ENCODE measurements at places on chromosomes 13 and 19.
A peak's percentile ranks its signal among the peaks of the same experiment; 100 is the strongest.

DNA sequence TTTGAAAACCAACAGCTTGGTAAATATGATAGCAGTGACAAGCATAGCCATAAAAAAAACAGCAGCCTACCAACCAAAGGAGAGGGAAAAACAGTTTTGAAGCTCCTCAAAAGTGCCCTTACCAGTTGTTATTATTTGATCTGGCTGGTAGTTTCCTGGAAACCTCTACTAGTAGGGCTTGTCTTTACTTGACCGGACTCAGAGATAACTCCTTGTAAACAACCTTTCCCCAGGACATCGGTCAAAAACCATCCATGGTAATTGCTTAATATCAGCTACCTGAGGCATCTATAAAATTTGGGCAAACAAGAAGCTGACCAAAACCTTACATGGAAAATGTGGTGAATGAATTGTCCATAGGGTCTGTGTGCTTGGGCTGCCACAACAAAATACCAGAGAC is 210.9 kb downstream of the FGF14 start:
- DNase-seq, result no peak

DNA sequence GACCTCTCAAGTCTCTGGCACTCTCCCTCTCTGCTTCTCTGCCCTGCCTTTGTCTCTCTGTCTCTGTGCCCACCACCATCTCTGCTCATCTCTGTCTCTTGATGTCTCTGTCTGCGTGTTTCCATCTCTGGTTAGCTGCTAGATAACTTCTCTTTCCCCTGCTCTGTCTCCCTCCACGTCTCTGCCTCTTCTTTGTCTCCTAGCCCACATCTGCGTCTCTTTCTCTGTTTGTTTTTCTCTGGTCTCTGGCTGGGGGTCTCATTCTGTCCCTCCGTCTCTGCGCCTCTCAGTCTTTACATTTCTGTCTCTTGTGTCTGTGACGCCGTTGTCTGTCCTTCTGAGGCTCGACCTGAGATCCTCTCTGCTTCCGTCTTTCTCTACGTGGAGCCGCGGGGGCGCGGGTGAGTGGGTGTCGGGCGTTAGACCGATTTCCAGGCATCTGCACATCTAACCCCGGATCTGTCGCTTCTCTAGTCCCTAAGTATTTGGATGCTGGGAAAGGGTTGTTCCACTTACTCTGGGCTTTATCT is 386 bp downstream of the GIPR start:
- DNase-seq, result no peak

DNA sequence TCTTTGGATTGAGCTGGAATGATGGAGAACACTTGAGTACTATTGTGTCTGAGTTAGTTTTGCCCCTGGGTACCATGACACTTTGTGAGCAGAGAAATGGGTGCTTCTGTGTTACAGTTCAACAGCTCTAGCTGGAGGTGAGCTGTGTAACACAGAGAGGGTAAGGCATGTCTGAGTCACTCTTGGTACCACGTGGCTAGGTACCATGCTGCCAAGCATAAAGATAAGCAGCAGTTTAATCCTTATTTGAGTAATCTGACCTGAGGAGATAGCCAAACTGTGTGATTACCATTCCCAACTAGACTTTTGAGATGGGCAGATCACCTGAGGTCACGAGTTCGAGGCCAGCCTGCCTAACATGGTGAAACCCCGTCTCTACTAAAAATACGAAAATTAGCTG is 122.0 kb downstream of the OLFM4 start:
- DNase-seq, result no peak

GRCh38 chr13:41315443-41316047 is 4.5 kb downstream of the NAA16 start:
- no peak for DNase-seq

DNA sequence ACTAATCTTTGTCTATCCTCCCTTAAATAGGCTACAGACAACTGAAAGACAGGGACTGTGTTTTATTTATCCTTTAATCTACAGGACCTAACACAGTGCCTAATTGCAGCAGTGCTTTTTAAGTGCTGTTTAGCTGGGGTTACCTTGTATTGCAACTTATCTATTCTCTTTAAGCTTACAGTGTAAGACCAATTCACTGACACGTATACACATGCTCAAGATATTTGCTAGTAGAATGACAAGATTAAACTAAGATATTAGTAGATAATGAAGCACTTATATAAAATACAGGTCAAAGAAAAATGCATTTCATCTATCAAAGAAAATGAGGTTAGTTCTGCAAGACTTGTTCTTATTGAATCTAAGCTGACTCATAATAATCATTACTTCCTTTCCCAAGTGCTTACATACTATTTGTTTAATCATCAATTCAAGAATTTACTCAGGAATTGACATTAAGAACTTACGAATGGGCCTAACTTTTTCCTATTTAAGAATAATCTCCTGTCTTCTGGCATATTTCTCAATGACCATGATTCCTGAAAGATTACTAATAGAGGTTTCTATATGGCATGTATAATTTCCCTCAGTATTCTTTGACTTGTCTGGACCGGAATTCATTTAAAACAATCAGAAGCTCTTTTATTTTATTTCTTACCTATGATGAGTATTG is 75.8 kb upstream of the MAB21L1 start:
- DNase-seq, result peak; percentile 79

DNA sequence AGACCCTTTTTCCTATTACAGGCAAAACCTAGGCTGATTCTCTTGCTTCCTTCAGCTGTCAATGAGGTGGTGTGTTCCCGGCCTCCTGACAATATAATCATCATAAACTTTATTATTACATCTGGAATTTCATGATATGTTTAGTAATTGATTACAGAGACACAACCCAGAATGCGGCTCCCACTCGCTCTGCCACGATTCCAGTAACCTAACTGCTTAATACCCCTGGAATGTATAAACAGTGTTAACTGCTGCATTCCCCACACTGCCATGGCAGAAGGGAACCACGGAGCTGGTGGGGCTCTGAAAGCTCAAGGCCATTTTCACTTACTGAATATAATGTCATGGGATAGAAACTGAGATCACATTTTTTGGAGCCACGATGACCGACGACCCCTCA is 17.1 kb downstream of the TSHZ3 start:
- DNase-seq, result no peak

DNA sequence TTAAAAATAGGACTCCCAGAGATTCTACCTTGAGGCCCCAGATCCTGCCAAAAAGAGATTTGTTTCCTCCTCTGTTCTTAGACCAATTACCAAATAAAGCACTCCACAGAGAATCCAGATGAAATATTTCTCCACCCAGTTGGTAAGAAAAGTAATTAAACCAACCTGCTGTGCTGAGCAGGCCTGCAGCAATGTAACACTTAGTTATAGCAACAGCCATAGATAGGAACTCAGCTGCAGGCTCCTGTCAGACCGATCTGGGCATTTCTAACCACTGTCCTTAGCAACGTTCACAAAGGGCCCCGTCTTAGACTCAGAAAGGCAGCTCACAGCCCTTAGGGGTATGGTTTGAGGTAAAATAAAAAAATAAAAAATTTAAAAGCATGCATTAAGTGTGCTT is 271.1 kb downstream of the KCNRG start:
- no peak for DNase-seq

DNA sequence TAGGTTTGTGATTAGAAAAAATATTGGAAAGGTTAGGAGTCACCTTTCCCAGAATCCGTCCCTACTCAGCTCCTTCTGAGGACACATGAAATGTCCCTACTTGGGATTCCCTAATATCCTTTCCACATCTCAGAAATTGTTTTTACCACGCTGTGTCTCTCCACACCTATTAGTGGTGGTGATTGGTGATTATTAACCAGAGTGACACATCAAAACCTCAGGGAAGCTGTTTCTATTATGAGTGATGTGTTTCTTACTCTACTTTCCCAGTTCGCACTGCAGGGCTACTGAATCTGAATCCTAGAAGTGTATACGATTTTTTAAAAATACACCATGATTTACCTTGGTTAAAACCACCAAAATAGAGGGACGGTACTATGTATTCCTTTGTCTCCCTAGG is 460.8 kb downstream of the TBC1D4 start:
- no peak for DNase-seq

DNA sequence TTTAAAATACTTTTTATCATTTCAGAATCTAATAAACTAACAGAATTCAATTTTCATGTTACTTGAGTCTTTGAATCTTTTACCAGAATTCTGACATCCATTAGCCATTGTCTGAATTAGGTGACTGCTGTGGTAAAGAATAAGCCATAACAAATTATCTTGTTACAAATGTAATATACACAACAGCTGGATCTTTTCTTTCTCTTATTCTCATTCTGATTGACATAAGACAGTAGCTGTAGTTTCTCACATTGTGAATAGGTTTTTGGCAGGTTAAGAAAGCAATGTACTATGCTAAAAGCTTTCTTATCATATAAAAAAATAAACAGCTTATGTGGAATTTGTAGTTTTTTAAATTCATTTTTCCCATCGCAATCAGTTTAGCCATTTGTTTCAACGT is 734.0 kb upstream of the PCDH9 start:
- DNase-seq, result no peak

- DNase-seq, result no peak
Observed at GRCh38 chr13:33876716-33877394, 58.9 kb downstream of the RFC3 start.

DNA sequence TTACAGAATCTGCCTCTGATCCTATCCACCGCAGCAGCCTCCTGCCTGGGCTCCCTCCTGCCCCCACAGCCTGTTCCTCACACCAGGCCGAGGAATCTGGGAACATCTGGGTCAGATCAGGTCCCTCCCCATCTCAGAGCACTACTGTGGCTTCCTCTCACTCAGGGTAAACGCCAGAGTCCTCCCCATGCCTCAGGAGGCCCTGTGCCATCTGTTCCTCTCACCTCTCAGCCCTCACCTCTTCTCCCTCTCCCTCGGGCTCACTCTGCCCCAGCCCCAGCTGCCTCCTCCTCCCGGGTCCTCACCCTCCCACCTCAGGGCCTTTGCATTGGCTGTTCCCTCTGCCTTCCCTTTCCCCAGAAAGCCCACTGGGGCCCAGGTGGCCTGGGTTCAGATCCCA is 18.2 kb downstream of the FCGBP start:
- no peak for DNase-seq

- peak; percentile 28 for DNase-seq
Observed at GRCh38 chr19:11017275-11018035, 56.6 kb downstream of the SMARCA4 start.

DNA sequence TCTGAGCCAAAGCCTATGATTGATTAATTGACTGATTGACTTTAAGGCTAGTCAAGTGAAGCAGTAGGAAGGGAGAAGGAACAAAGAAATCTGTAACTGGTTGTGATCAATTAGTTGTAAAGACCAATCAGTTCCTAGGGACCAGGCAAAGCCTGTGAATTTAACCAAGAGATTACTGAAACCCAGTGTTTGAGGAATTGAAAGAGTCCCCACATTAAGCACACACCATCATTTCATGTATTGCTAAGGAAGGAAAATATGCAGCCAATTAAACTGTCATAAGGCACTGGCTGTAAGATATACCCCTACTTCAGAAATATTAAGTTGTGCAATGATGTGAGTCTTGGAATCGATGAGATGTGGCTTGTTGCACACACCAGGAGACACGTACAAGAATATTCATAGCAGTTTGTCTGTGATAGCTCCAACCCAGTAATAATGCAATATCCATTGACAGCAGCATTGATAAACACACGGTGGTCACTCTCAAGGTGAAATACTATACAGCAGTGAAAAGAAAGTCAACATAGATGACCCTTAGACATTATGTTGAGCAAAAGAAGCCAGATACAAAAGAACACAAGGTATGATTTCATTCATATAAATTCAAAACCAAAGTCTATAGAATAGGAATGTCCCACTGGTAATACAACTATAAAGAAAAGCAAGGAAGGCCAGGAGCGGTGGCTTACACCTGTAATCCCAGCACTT is 9.0 kb downstream of the C19orf47 start:
- DNase-seq, result no peak

- DNase-seq, result no peak
Observed at GRCh38 chr19:16869331-16869972, 19.3 kb upstream of the F2RL3 start.

GRCh38 chr13:44763615-44764301 is 187.6 kb upstream of the TSC22D1 start:
- no peak for DNase-seq

DNA sequence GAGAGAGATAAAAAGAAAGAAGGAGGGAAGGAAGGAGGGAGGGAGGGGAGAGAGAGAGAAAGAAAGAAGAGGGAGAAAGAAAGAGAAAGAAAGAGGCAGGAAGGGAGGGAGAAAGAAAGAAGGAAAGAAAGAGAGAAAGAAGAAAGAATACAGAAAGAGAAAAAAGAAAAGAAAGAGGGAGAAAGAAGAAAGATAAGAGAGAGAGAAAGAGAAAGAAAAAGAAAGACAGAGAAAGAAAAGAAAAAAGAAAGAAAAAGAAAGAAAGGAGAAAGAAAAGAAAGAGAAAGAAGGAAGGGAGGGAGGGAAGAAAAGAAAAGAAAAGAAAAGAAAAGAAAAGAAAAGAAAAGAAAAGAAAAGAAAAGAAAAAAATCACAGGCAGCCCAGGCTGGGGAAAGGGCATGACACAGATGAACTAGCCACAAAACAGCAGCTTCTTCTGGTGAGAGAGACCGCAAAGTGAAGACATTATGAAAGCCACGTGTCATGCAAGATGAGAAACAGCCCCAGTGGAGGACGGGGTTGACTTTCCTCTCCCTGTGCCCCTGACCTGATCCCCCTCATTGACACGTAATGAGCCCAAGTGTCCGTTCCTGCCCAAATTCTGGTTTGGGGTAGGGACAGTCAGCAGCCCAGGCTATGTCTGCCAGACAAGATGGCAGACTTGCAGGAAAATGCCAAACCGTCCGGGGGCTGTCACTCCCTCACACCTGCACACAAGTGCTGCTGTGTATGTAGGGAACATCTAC is 102.1 kb downstream of the INSR start:
- DNase-seq, result no peak

GRCh38 chr13:94212196-94212595 is 267.3 kb downstream of the DCT start:
- DNase-seq, result no peak

DNA sequence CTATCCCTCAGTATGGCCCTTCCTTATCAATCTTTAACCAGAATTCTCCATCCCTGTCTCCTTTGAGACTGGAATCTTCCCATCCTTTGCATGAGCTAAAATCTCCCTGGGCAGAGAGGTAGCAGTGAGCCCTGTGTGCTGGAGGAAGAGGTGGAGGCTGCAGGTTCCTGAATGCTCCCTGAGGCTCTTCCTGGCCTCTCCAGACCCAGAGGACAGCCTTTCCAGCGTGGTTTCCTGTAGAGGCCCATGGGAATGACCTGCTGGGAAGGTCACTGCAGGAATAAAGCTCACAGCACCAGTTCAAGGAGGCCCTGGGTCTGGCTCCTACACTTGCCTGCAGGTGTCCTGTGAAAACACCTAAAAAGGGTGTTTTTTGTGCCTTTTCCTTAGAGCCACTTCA is 4.6 kb downstream of the OR10H2 start:
- DNase-seq, result no peak

DNA sequence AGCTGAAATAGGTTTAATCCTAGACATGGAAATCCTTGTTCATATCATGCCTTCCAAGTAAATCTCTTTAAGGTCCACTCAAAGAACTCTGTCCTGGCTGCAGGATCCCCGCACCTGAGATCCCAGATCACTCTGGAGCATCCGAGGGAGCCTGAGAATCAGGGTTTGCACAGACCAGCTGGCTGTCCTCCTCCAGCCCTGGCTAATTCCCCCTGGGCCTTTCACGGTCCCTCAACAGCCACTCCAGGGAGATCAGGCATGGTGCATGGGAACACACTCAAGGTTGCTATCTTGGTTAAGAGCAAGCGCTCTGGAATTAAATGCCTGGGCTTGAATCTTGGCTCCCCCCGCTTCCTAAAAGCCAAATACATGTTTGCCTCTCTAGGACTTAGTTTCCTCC is 130.8 kb downstream of the IRS2 start:
- no peak for DNase-seq
